ENCODE measurements at places on chromosomes 3 and 15. TPM values are rescaled to one million over a fixed set of nuclear protein-coding genes. Genes with fewer than 3 reads are reported as not detected.

Gene GOLGA8M
- 4.0 TPM for total RNA-seq

Gene CNBP
- 521 TPM for total RNA-seq

Gene MESP1
- total RNA-seq, result 6.2 TPM

Gene ISL2
- not detected for total RNA-seq

Gene GPR87
- 2.6 TPM for total RNA-seq

Gene LRRC31
- 0.29 TPM for total RNA-seq

Gene CCNDBP1
- total RNA-seq, result 106 TPM

Gene ECE2
- total RNA-seq, result not detected

Gene FANCD2OS
- total RNA-seq, result not detected

Gene MAP6D1
- total RNA-seq, result 2.1 TPM

Gene TMC3
- total RNA-seq, result 0.15 TPM

Gene UPK1B
- total RNA-seq, result 6.7 TPM

Gene SYNPR
- total RNA-seq, result not detected

Gene GCSAM
- total RNA-seq, result 0.16 TPM

Gene ACTC1
- 0.15 TPM for total RNA-seq

Gene UBA7
- total RNA-seq, result 50.5 TPM

Gene OXTR
- 105 TPM for total RNA-seq

Gene RBPMS2
- total RNA-seq, result 0.66 TPM

Gene OCA2
- 0.66 TPM for total RNA-seq

Gene SMAD6
- 22.6 TPM for total RNA-seq

Gene MYZAP
- 12.1 TPM for total RNA-seq

Gene ERICH6
- 0.48 TPM for total RNA-seq

Gene CPN2
- total RNA-seq, result not detected

Gene TICRR
- 0.15 TPM for total RNA-seq

Gene LSAMP
- total RNA-seq, result 1.6 TPM

Gene NUP210
- total RNA-seq, result 15.2 TPM

Measured in breast epithelium (tissue), 4 donors.